ENCODE measurements at places on chromosomes 5 and 9.

DNA sequence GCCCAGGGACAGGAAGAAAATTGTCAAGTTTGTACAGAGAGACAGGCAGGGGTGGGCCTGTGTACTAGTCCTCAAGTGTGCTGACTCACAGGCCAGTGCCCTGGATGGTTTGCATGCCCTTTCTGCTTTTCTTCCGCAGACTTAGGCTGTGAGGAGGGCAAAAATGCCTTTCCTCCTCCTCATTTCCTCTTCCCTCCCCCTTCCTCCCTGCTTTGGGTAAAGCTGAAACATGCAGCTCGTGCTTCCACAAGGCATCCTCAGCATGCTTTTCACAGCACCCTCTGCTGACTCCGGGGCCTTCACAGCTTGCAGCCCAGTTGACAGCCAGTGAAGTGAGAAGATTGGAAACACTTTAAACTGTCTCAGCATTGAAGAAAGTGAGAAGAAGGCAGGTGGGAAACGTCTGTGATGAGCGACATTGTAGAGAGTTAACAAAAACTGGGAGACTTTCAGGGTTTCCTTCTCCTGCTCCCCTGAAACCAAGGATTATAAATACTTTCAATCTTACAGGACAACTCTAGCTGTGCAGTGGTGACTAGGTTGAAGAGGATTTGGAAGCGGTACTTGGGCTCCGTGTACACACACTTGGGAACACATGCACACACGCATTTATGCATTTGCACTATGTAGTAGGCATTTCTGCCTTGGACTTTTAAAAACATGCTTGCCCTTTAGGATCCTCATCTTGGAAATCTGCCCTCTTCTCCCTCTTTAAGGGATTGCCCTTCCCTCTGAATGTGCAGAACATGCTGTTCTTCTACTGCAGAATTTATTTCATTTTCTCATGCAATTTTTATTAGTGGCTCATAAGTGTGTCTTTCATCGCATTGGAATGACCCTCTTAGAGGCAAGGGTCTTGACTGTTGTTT, 138.8 kb downstream of the GRIA1 start:
- DNase-seq = peak; percentile 50

GRCh38 chr9:136363949-136364748, 605 bp upstream of the DNLZ start:
- no peak for DNase-seq

GRCh38 chr9:132973713-132974112, 4.8 kb upstream of the GFI1B start:
- no peak for DNase-seq

- DNase-seq = no peak
Observed at GRCh38 chr5:171861381-171861780, 75.8 kb downstream of the SMIM23 start.

- DNase-seq = no peak
Observed at GRCh38 chr9:137514691-137515337, 35.4 kb downstream of the PNPLA7 start.

- DNase-seq = no peak
Observed at GRCh38 chr9:128916204-128916603, 4.6 kb upstream of the PHYHD1 start.
